ENCODE measurements at places on chromosomes 2 and 18.

GRCh38 chr2:54042897-54043620, 72.3 kb upstream of the PSME4 start:
- no peak for DNase-seq

GRCh38 chr2:46041434-46041833, 255.8 kb upstream of the EPAS1 start:
- DNase-seq: no peak

DNA sequence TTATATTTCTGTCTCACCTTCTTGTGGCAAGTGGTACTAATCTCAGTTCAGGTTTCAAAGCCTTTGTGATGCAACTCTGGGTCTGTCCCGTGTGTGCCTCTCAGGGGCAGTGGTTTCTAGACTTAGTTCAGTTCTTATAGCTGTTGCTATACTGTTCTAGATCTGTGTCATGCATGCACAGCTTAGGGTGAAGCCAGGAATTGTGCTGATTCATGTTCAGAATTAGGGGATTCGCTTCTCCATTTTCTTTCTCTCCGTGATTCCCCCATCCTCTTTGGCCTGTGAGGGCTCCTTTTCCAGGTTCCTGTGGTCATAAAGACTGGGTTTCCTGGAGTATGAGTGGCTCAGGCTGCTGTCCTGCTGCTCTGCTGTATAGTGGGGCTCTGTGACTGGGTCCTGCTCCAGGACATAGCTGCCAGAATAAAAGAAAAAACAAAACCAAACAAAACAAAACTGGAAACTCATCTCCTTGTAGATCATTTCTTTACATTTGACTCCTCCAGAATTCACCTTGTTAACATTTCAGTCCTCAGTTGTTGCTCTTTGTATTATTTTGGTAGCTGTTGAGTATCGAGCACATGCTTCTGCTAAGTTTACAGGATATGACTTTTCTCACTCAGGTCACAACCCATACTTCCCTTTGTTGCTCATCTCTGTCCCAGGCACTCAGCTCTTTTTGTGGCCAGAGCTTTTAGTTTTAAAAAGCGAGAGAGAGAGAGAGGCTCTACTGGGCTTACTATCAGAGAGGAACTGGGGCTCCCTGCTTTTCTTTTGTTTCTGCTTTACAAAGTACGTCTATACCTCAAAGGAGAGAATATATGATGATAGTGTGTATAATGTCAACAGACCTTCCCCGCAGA, 34.2 kb downstream of the CERS6 start:
- no peak for DNase-seq

DNA sequence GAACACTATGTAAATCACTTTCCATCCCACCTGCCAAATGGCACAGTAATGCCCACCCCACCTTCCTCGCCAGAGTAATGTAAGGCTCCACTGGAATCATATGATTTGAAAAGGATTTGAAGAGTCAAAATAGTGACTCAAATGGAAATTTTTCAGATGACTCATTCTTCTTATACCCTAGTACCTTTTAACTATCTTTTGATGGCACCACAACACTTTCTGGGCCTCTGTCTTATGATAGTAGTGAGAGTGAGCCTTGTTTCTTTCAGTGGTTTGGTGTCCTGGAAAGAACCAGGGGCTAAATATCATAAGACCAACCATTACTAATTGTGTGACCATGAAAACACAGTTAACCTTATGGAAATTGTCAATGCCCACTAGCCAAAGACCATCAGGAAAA, 235.4 kb upstream of the SLC14A2 start:
- DNase-seq: no peak

GRCh38 chr2:39571111-39571731, 94.5 kb upstream of the TMEM178A start:
- DNase-seq: no peak

DNA sequence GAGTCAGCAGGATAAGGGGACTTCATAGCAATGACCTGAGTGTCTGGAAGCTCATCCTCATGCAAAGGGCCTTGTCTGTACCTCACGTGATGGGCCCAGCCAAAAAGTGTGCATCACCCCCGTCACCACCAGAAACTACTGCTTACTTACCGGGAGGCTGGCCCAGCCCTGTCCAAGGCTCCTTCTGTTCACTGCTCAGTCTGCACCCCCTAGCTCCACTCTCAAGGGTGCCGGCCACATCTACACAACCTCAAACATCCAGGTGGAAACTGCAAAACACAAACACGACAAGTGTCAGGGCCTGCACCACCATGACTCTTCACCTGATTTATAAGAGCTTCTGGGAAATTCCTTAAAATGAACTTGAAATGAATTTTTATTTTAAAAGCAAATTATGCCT, 55.1 kb downstream of the ADD2 start:
- no peak for DNase-seq

- no peak for DNase-seq
Observed at GRCh38 chr2:84115173-84115857, 343.8 kb downstream of the SUCLG1 start.

- DNase-seq: no peak
Observed at GRCh38 chr2:88738271-88738670, 46.8 kb downstream of the RPIA start.

DNA sequence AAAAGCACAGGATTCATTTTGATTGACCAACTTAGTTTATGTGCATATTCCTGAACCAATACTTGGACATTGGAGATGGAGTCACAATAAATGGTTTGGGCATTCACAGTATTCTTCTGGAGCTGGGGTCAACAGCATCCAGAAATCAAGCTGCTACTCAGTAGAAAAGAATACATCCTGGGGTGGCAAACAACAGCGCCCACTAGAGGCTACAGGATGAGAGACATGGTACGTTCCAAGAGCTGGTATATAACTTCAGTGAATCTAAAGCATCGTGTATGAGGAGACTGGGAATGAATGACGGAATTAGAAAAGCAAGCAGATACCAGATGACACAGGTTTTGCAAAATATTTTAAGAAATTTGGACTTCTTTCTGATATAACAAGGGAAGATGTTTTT, 142.9 kb upstream of the FIGN start:
- no peak for DNase-seq

GRCh38 chr2:207363761-207364290, 165.9 kb upstream of the CREB1 start:
- DNase-seq: no peak

GRCh38 chr2:231611273-231612108, 18.8 kb downstream of the TEX44 start:
- DNase-seq: peak; percentile 68

- DNase-seq: peak; percentile 32
Observed at GRCh38 chr2:38509314-38509946, 93.3 kb downstream of the HNRNPLL start.

DNA sequence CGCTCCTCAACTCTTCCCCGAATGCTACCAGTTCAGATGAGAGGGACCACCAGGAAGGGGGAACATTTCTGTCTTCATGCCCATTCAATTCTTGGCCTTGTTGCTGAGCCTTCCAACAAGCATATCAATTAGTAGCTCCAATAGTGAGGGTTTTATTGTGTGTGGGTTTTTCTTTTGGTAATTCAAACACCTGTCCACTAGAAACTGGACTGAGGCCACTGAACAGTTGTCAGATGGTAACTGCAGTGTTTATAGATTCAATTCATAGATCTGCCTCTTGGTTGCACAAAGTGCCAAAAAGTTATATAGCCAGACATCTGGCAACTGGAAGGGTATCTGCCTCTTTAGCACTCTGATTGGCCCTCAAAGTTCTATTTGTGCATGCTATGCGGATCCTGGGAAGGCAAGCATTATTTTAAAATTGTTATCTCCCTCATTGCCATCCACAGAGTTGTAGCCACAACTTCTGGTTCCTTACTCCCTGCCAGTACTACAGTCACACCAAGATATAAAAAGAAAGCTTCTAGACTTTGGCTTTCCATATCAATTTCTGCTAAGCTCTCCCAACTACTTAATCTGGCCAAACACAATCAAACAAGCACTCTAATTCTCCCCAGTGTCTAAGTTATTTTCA, 83.3 kb upstream of the ZNF521 start:
- DNase-seq: no peak

- no peak for DNase-seq
Observed at GRCh38 chr2:58067001-58067400, 20.4 kb downstream of the VRK2 start.

DNA sequence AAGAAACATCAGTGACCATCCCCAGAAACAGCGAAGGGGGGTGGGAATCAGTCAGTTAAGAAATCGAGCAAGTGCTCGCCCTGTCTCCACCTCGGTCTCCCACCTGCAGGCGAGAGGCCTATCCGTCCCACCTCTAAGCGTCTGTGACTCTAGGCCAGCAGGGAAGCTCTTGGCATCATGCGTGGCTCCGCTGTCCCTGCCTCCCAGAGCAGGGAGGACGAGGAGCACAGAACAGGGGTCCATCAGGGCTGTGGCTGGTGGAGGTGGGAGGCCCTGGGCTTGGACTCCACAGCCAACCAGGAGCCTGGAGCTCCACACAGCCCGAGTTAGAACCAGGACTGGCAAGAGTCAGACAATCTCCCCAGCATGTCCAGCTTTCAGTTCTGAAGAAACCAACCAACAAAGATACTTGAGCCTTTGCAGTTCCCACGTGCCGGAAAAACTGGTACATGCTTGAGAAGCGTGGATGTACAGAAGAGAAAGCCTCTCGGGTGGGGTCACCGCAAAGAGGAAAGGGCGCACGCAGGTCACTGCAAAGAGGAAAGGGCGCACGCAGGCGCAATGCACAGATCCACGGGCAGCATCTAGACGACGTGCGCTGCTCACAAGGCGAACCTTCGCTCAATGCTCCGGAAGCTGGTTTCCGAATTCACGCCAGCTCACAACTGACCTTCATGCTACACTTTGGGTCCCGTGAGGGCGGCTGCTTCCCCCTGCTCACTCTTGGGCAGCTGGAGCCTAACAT, 104.5 kb upstream of the ALKAL2 start:
- DNase-seq: no peak

GRCh38 chr2:239275847-239276831, 124.7 kb downstream of the HDAC4 start:
- DNase-seq: no peak

DNA sequence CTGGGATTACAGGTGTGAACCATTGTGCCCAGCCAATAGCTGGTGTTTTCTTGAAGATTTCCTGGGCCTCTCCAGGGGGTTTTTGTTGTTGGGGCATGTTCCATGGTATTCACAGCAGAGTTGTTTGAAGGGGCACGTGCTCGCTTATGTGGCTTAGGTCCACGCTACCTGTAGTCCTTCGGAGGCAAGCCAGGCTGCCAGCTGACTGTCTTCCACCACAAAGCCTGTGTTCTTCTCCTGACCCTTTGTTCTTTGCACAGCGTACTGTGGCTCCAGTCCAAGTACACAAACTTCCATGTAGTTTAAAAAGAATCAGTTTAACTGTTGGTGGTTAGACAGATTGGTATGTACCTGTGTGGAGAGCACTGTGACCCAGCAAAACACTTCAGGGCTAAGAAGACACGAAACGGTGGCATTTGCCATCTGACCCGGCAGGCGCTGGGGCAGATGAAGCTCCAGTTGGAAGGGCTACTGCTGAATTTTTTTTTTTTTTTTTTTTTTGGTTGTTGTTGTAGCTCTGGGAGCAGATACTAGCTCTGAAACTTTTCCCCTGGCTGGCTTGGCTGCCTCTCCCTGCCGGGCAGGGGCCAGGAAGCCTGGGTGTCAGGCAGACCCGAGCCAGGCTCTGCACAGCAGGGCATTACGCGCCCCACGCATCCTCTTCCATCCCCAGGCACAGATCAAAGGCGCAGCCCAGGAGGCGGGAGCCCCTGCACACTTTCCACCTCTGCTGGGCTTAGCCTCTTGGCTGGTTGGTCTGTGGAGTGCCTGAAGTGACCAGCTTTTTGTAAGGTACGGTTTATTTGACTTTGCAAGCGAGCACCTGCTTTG, 5.7 kb downstream of the GREB1 start:
- no peak for DNase-seq

GRCh38 chr2:113980946-113981345, 91.1 kb downstream of the ACTR3 start:
- DNase-seq: no peak

All from kidney epithelial cell (primary cell).